ENCODE measurements at places on chromosomes 4 and X.
A peak's percentile ranks its signal among the peaks of the same experiment; 100 is the strongest.

GRCh38 chr4:151486168-151486567 is 77.2 kb downstream of the FHIP1A start:
- no peak for DNase-seq

GRCh38 chr4:68070302-68070701 is 59.4 kb downstream of the TMPRSS11F start:
- DNase-seq = no peak

- DNase-seq = no peak
Measured at GRCh38 chr4:76758290-76758882, 139.6 kb downstream of the SOWAHB start.

DNA sequence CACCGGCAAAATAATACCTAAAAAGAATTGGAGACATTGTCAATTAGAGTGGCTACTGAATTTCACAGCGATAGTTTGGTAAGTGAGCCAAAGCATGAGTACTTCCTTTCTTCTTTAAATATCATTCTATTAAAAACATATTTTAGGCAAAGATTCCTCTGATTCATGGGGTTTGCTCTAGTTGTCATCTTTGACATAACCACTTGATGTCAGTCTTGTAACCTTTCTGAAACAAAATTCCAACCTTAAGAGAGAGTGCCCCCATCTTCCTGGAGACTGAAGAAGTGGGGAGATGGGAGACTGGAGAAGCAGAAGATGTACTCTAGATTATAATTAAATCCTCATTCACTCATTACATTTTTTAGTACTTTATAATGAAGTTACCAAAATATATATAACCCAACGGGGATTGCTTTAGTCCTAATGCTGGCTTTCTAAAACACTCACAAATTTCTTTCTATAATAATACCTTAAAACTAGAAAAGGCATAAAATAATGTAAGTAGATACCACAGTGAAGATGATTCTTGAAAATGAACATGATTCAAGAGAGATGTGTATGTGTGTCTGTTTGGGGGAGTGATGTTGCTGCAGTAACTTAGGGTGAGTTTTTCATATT is 96.4 kb downstream of the EMCN start:
- DNase-seq = no peak

- DNase-seq = no peak
Measured at GRCh38 chrX:26613956-26614355, 398.0 kb downstream of the MAGEB5 start.

GRCh38 chrX:56978172-56978571 is 17.2 kb downstream of the SPIN3 start:
- DNase-seq = no peak

DNA sequence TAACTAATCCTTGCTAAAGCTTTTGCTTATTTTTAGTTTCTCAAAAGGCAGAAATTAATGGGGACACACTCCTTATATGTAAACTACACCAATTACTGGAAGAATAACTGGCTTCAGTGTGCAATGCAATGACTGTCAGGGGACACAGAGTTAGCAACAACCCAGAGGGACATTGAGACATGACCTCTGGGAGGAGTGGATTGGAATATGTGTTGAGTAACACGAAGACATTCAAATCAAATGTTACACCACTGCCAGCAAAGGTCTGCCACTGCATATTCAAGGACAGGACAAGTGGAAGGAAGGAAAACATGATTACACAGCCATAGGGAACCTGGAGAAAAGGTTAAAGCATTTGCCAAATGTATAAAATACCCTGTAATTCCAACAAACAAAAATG is 240.1 kb upstream of the FSTL5 start:
- DNase-seq = no peak

DNA sequence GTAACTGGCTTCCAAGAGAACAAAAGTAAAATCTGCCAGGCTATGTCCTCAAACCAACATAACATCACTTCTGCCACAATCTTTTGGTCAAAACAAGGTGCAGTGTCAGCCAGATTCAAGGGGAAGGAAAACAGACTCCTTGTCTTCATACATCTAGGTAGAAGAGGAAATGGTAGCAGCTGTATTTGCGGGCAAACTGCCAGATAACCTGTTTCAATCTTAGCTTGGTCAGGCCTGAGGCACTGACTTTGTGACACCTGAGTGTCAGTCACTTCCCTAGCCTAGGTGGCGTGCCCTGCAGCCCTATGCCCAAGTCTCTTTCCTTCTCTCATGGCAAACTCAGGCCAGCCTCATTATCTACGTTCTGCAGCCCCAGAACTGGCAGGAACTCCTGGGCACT is 146.2 kb upstream of the JADE1 start:
- no peak for DNase-seq

DNA sequence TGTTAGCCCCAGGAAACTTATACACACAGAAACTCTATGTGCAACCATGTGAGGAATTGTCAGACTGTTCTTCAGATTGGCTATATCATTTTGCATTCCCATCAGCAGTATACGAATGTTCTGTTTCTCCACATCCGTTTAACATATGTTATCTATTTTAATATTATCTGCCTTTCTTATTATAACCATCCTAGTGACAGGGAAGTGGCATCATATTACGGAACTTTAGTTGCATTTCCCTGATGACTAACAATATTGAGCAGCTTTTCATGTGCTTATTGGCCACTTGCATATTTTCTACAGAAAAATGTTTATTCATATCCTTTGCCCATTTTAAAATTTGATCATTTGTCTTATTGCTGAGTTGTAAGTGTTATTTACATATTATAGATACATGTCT is 36.5 kb upstream of the IL15 start:
- no peak for DNase-seq

- no peak for DNase-seq
Measured at GRCh38 chr4:1771555-1772305, 21.4 kb upstream of the FGFR3 start.

DNA sequence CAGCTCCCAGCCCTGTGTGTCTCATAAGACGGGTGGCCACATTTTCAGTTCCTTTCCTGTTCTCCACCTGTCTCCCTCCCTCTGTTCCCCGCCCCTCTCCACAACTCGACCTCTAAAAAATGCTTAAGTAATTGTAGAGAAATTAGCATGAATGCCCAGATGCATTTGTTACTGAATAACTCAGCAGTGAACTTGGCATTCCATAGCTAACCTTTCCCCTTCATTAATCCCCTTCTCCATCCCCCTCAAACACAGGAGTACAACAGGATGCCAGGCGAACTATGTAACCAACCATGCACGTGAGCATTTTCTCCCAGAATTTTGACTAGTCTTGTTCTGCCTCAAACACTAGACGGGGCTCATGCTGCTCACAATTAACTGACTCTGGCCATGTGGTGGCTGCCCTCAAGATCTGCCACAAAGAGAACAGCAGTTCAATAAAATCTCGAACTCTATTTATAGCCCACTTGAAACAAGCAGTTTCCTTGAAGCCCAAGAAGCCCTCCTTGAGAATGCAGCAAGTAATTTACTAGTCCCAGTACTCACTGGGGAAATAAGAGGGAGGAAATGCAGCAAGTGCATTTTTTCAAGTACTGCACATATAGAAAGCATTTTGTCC is 351.2 kb downstream of the ARHGAP24 start:
- DNase-seq = no peak

GRCh38 chrX:130981836-130982235 is 76.3 kb upstream of the ARHGAP36 start:
- no peak for DNase-seq

GRCh38 chrX:117376460-117376859 is 740.1 kb downstream of the KLHL13 start:
- no peak for DNase-seq

GRCh38 chr4:113832803-113833202 is 71.3 kb upstream of the CAMK2D start:
- no peak for DNase-seq

GRCh38 chr4:128868758-128869157 is 59.3 kb downstream of the JADE1 start:
- no peak for DNase-seq

GRCh38 chrX:149682031-149682430 is 29.8 kb upstream of the MAGEA11 start:
- DNase-seq = no peak

- DNase-seq = no peak
Measured at GRCh38 chrX:120200851-120201250, 42.4 kb downstream of the RHOXF2 start.

DNA sequence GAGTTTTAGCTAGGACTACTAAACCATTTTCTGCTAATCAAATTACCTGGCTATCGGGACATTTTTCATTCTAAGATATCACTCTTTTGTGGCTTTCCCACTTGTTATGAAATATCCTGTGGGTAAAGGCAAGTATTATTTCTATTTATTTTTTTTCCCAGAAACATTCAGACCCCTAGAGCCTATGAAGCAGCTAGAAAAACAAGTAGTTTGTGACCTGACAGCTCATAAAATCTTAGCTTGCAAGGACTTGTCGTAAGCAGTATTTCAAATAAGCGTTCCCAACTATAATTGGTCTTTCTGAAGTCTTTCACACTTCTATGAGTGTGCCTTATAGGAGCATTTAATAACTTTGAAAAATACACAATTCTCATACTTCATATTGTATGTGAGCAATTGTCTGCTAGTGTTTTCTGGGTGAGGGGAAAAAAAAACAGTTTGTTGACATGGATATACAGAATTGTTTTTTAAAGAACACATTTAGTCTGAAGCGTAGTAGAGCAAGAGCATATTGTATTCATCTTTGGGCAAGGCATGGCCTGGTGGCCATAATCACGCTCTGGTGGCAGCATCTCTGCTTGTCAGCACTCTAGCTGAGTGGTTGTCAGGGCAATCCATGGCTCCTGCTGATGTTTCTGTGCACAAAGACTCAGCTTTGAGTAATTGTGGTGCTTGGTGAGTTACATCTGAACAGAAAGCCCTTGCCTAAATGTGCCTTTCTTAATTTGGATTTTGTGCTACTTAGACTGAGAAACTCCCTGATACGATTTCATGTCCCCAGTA is 2.6 kb downstream of the MCUB start:
- DNase-seq = no peak

DNA sequence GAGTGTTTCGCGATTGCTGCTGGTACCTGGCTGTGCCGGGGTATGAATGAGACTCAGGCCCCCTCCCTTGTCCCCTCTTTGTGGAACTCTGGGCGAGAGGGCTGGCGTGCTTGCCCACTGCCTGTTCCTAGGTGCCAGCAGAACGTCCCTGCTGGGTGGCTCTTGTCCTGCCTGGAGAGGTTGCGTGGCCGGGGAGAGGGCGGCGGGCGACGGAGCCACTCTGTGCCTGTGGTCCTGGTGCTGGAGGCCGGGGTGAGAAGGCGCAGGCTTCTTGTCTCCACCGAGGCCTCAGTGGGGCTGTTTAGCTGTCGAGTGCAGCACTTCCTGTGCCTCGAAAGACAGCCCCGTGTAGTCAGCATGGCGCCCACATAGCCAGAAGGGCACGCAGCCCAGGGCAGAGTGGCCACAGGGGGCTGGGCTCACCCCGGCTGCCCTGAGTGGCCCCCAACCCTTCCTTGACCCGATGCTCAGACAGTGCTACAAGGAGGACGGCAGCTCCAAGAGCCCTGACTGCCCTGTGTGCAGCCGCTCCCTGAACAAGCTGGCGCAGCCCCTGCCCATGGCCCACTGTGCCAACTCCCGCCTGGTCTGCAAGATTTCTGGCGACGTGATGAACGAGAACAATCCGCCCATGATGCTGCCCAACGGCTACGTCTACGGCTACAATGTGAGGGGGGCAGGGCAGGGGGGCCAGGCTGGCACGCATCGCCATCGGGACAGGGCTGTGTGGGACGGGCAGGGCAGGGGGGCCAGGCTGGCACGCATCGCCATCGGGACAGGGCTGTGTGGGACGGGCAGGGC is 8.9 kb upstream of the UVSSA start:
- no peak for DNase-seq

DNA sequence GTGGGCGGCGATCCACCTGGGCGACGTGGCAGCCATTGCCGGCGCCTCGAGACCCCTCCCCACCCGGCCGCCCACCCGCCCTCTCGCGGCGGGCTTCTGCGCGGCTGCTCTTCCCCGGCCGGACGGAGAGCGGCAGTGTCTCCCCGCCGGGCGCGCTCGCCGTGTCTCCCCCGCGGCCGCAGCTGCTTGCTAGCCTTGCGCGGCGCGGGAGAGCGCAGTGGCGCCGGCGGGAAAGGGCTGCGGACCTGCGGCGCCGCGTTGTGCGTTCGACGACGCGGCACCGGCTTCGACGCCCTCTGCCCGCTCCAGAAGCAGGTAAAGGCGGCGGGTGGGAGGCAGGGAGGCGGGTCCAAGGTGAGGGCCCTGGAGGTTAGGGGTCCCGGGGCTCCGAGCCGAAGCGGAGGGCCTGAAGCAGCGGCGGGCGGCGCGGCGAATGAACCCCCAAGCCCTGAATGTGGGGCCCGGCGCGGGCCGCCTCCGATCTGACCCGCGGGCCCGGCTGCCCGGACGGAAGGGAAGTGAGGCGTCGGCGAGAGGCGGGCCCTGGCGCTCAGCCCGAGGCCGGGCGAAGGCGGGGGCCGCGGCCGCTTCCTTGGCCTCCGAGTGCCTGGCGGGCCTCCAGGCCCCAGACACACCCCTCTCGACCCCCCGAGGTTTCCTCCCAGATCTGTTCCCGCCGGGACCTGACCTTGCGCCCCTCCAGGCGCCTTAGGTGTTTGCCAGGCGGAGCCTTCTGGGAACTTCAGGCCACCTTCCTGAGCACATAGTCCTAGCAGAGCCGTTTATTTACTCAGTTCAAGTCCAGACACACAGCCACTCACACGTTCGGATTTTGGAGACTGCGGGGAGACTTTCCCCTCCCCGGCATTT is at the start of gene N4BP2:
N4BP2 (plus strand) TSS at position 135 of the 870 bp plus-strand sequence. CDS start 40,491 bp downstream, outside the sequence.
- peak; percentile 86 for DNase-seq

- DNase-seq = peak; percentile 45
Measured at GRCh38 chr4:3262208-3263052, 13.5 kb downstream of the MSANTD1 start.
